ENCODE measurements at places on chromosomes 2 and 18.

- DNase-seq: no peak
These were observed 21.6 kb upstream of the GYPC start for GRCh38 chr2:126634273-126634861.

DNA sequence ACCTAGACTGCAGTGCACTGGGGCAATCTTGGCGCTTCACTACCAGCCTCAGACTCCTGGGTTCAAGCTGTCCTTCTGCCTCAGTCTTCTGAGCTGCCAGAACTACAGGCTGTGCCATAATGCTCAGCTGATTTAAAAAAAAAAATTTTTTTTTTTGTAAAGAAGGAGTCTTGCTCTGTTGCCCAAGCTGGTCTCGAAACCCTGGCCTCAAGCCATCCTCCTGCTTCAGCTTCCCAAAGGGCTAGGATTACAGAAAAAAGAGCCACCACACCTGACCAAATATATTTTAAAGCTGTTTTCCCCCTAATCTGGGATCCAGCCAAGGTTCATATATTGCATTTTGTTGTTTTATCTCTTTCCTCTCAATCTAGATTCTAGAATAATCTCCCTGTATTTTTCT lies 82.2 kb downstream of the RAB31 start:
- no peak for DNase-seq

DNA sequence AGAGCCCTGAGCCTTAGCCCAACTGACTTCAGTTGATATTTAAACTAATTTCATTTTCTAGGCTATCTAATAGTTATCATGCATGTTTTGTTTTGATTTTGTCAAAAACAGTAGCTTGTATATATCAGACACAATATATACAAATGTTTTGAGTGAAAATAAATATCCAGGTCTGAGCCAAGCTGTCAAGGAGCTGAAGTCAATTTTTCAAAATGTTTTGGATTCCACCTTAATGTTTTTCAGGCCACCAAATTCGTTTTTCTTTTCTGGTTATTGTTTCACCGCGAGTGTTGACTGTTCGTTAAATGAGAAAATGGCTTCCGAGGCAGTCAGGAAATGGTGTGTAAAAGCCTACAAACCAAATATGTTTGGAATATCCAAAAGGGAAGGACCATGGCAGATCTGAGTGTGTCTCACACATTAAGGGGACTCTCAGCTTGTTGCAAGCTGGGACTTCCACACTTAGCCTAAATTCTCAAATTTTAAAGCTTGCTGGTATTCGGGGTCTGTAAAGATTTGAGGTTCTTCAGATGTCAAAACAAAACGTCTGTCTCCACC lies 2.8 kb downstream of the HOXD12 start:
- DNase-seq: no peak

- no peak for DNase-seq
These were observed 27.3 kb downstream of the KCNF1 start for GRCh38 chr2:10939058-10939457.

GRCh38 chr2:30078521-30078920 lies 68.3 kb upstream of the YPEL5 start:
- DNase-seq: no peak

- no peak for DNase-seq
These were observed 18.4 kb downstream of the SCN9A start for GRCh38 chr2:166357068-166357949.

DNA sequence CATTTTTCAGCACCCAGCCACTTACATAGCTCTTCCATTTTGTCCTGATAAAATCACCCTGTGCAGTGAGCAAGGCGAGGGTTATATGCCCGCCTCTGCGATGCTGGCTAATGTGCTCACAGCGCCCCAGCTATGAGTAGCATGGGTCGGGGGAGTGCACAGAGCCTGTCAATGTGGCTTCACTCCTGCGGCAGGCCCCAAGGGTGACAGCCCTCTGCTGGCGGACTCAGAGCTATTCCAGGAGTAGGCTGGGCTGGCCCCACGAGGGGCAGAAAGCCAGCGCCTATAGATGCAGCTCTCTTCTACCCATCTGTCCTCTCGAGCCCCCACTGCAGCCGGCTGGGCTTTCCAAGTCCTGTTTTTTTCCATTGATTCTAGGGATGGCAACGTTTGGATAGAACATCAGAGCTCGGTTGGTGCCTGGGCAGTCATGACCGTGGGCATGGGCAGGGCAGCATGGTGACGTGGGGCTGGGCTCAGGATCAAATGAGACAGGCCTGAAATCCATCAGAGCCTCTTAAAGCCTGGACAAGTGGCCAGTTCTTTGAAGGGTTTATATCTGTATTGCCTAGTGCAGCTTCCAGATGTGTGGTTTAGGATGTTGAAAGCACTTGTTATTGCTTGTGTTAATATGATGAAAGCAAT lies 134.7 kb downstream of the MCFD2 start:
- no peak for DNase-seq

DNA sequence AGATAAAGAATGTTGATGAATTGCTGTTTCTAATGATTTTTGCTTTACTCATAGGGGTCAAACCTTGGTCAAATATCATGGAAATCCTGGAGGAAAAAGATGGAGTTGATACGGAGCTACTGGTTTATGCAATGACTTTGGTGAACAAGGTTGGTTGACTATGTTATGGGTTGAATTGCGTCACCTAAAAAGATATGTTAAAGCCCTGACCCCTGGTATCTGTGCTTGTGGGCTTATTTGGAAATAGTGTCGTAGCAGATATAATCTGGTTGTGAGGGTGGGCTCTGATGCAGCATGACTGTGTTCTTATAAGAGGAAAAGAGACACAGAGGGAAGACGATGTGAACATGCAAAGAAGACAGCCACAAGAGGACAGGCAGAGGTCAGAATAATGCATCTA lies 226.2 kb downstream of the TPGS2 start:
- DNase-seq: no peak

DNA sequence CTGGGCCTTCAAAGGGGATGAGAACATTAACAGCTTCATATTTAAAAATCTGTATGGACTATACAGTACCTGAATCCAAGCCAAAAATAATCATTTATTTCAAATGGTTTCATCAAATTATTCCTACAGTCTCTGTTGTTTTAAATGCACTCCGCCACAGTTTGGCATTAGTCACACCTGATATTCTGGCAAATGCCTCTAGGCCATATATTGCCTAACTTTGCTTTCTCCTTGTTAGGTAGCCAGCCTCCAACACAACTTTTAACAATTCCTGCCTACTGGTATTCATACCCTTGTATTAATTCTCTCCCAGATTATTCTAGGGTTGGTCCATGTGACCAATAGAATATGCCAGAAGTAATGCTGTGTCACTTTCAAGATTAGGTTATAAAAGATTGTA lies 146.6 kb upstream of the FANCL start:
- no peak for DNase-seq

All from GDM1 (cell line).